ENCODE measurements at places on chromosomes 7 and 10.

GRCh38 chr7:140873434-140873833 lies 51.3 kb downstream of the BRAF start:
- no peak for DNase-seq

- DNase-seq, result no peak
These were observed 51.4 kb downstream of the C10orf67 start for GRCh38 chr10:23293145-23293724.

GRCh38 chr7:157996359-157997079 lies 591.1 kb downstream of the PTPRN2 start:
- no peak for DNase-seq

- no peak for DNase-seq
These were observed 89.2 kb downstream of the WDR11 start for GRCh38 chr10:120940299-120940900.

GRCh38 chr7:101666741-101667140 lies 37.6 kb upstream of the MYL10 start:
- DNase-seq, result no peak

GRCh38 chr7:31333291-31333690 lies 7.2 kb downstream of the NEUROD6 start:
- DNase-seq, result no peak

- DNase-seq, result no peak
These were observed 218.7 kb upstream of the AOAH start for GRCh38 chr7:36942955-36943354.

DNA sequence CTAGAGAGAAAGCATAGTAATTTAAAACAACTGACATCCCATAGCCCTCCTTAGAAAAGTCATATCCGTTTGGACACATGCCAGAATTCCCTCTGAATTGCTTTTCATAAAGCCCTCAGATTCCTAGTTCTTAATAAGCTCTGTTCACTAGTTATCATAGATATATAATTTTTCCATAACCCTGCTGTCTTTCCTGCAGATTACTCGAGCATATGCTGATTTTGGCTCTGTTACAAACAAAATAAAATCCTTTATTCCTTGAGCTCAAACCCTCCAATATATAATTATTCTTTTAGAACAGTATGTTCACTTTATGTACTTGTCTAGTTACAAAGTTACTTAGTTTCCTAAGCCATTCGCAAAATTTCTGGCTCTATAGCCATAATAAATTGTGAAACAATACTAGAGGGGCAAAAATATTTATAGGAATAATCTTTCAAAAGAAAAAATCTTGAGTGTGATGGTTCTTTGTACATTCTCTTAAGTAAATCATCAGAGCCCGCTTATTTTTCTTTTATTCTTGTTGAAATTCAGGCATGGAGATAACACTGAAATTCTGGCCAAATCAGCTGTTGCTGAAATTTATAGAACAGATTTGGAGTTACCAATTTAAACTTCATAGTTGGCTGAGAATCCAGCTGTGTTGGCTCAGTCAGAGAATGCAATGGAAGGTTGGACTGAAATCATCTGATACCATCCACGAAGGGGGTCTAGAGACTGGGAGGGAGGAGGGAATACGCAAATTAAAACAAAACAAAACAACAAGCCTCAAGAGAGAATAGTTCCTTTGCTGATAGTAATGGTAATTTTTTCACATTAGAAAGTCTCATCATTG lies 146.1 kb upstream of the TMEM196 start:
- peak; percentile 16 for DNase-seq
